ENCODE measurements at places on chromosomes 5 and 9.

DNA sequence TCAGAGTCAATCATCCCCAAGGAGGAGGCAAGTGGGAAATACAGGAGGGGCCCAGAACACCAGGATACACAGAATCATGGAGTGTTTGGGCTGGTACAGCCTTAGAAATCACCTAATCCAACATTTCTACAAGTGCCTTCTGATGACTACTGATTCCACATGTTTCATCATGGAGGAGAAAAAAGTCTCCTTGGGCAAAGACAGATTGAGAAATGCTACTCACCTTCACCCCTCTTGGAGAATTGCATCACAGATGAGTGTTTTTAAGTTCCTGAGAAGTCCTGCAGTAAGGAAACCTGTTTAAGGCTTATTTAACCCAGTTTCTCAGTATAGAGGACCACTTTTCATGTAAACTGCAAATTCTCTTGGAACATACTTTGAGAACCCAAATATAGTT, 2.2 kb upstream of the SLIT3 start:
- DNase-seq: no peak

GRCh38 chr9:100167915-100168654, 69.0 kb downstream of the INVS start:
- no peak for DNase-seq

- DNase-seq: no peak
Observed at GRCh38 chr5:139708877-139709581, 60.9 kb downstream of the CXXC5 start.

GRCh38 chr9:78707481-78707991, 410.6 kb downstream of the PSAT1 start:
- DNase-seq: no peak

GRCh38 chr9:114288193-114289091, 34.5 kb upstream of the ORM1 start:
- no peak for DNase-seq

DNA sequence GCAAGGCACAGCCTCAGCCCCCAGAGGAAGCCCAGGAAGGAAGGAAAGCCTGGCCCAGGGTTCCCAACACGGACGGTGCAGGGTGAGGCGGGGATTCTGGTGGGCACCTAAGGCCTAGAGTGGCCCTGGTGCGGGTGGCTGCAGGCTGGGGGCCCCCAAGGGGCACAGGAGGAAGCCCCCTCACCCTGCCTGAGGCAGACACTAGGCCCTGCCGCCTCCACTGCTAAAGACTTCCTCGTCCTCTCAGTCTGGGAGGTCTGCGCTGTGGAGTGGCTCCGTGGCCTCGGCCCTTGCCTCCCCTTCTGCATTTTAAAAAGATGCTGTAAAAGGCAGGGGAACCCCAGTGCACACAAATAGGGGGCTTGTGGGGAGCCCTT, 3.4 kb downstream of the SLC9A3 start:
- no peak for DNase-seq

GRCh38 chr5:73592551-73592950, 27.0 kb downstream of the UTP15 start:
- DNase-seq: no peak

DNA sequence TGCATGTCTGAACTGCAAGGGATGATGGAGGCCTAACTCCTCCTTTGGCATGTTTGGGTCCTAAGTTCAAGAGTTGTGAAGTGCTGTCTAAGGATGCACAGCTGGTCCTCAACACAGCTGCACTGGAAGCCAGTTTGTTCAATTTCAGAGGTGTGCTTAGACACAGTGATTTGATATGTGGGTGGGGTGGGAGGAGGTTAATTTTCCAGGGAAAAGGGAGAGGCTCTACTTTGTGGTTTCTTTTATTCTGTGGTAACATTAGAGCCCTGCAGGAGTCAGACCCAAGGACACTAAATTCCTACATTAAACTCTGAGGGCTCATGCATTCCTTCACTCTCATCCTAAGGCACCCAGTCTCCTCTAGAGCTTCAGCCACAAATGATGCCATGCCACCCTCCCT, 188.4 kb upstream of the MAST4 start:
- no peak for DNase-seq

GRCh38 chr5:5209089-5209488, 69.0 kb downstream of the ADAMTS16 start:
- DNase-seq: no peak

DNA sequence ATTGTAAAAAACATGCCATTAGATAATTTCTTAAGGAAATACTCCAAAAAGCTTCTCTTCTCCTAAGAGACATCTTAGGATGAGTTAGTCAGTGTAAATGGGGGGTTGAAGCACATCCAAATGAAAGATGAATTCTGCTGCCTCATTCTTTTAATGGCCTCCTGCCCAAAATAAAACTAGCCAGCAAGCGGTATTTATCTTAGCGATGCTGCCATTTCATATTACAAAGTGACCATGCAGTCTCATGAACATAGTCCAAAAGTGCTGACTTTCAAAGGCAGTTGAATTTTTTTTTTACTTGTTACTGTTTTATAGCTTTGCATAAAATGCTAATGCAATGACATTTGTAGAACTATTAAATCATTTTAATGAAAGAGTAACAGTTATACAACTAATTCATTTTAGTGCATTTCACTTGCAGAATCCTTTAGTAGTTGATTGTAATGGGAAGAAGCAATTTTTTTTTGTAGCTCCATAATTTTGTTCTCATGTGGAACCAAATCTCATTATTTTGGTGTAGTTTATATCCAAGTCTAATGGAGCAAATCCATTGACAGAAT, 151.5 kb downstream of the CAVIN4 start:
- DNase-seq: no peak

DNA sequence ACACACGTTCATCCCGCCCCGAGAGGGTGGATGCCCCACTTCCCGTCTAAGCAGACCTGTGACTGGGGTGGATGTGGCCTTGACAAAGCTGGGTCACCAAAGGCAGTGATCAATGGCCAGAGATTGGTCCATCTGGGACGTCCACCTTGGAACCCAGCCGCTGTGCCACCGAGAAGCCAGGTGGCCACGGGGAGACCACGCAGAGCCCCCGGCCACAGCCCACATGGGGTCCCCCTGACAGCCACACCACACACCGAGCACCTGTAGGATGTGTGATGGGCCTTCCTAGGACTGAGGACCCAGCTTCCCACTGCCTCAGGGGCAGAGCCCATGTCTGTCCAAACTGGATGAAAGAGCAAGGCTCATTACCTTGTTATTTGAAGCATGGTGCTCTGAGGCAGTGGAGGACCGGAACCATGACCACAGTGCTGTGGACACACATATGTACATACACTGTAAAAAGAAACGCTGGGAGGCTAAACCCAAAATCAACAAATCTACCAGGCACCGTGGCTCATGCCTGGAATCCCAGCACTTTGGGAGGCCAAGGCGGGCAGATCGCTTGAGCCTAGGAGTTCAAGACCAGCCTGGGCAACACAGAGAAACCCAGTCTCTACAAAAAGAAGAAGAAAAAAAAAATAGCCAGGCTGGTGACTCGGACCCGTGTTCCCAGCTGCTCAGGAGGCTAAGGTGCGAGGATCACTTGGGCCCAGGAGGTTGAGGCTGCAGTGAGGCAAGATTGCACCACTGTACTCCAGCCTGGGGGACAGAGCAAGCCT, 50.1 kb downstream of the MRPL36 start:
- no peak for DNase-seq

- no peak for DNase-seq
Observed at GRCh38 chr5:143352691-143353090, 50.8 kb downstream of the NR3C1 start.

DNA sequence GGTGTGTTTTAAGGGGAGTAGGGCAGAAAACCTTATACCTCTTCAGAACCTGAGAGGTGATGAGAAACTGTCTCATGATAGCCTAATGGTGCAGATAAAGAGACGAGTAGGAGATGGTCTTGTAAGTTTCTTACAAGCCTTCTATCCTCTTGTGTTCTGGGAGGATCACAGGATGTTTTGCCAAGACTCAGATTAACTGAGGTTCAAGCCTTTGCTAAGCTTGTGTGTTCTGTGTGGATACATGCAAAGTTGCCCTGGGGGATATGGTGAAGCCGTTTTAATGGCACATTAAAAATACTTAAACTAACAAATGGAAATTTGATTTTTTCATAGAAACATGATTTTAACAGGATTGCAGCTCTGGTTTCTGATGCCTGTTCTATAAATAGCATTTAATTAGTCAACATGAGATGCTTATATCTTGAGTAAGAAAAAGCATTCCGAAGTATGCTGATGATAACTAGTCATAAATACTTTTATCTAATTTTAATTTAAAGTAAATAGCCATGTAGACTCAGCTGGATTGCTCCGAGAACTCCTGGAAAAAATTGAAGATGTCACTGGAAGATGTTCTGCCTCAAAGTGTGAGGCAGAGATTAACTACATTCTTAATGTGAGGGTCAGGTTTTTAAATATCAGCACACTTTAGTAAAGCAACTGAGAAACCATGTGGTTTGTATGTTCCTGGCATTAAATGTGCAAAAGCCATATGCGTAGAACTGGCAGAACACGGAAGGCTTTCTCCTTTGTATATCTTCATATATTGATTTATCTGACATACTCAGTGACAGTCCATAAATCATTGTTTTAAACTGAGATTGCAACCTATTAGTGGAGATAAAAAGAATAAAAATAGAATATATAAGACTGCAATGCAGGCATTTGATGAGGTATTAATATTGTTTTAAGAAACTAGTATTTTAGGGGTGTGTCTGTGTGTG, 53.7 kb downstream of the IPO11 start:
- DNase-seq: no peak

- DNase-seq: no peak
Observed at GRCh38 chr5:149438711-149439132, 59.6 kb upstream of the IL17B start.

GRCh38 chr5:163645421-163646416, 140.3 kb downstream of the MAT2B start:
- DNase-seq: no peak

- DNase-seq: no peak
Observed at GRCh38 chr5:146607659-146608332, 91.8 kb upstream of the GPR151 start.

DNA sequence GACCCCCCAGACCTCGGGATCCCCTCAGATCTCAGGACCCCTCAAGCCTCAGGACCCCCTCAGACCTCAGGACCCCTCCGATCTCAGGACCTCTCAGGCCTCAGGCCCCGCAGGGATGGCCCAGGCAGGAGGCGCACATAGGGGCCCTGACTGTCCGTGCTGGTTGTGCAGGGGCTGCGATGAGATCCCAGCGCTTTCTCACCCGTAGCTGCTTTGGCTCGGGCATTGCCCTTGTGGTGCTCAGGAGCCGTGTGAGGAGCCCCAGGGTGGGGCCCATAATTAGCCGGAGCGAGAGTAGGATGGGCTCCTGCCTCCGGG, 680 bp upstream of the LPCAT1 start:
- DNase-seq: no peak

DNA sequence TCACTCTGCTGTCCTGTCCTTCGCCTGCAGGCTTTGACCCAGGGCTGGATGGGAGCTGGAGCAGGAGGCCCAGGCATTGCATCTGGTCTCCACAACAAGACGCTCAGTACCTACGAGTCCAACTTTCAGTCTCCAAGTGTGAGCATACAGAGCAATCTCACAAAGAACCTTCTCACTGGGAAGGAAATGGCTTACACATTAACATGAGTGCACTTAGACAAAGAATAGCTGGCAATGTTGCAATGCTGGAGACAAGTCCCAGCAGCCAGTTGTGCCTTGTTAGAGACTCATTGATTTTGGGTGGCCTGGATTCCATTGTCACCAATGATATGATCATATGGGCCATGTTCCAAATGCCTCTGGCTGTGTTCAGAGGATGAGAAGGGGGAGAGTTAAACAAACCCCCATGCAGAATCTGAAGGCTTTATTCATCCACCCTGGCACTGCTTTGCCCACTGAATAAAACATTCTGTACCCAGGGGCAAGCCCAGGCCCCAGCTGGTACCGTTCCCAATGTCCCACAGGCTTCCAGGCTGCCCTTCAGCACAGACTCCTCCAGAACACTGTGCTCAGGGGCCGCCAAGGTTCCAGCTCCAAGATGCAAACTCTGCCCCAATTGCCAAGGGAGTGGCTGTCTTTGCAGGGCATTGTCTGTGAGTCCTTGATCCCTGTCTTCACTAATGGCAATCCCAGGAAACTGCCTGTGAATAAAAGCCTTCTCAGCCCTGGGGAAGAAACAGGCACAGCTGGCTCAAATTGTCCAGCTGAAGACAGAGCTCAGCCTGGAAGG, 185.5 kb downstream of the HSD17B3 start:
- no peak for DNase-seq

GRCh38 chr5:19928562-19929421, 59.2 kb downstream of the CDH18 start:
- no peak for DNase-seq

GRCh38 chr5:1967736-1968135, 85.0 kb upstream of the IRX4 start:
- no peak for DNase-seq

- no peak for DNase-seq
Observed at GRCh38 chr5:148913985-148914431, 87.6 kb downstream of the ADRB2 start.

DNA sequence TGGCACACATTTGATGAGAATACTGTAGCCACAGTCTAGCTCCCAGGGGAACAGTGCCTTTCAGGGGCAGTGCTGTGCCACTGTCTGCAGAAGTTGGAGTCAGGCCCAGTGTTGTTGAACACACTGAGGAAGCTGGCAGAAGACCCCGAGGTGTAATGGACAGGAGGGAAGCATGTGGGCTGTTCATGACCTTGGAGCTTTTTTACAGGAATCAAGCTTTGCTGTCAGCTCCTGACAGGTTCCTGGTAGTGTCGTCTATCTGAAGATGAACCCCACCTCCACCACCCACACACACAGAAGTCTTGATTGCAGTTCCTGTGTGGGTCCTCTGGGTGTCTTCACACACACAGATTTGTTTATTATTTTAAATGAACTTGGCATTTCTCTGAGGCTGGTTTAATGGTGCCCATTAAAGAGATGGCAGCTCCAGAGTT, 40.3 kb upstream of the TNFAIP8 start:
- DNase-seq: peak; percentile 62

- DNase-seq: no peak
Observed at GRCh38 chr9:104772714-104773510, 9.0 kb downstream of the NIPSNAP3B start.

DNA sequence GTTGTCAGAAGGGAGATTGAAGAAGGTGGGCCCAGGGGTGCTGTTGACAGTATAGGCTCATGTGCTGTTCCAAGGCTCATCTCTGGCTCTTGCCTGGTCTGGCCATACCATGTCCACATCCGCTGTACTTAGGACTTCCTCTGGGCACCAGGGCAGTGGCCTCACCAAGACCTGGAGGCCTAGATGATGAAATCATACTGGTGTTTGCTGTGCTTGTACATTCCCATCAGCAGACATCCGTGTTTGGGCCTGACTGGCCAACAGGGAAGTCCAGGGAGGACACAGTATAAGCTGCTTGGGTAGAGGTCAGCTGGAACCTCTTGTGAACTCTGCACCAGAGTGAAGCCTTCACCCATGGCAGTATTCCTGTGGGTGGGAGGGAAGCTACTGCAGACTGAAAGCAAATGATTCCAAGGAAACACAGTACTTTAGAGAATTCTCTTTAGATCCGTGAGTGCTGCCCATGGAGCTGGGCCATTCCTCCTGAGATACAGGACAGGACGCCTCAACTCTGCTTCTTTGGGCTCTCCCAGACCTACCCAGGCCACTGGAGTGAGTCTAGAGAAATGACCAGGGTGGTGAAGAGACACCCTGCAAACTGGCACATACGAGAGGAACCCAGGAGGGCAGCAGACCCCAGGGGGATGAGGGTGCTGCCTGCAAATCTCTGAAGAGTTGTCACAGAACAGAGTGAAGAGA, 22.5 kb downstream of the POLR1E start:
- DNase-seq: no peak

- DNase-seq: no peak
Observed at GRCh38 chr9:131056781-131057506, 39.4 kb upstream of the AIF1L start.

GRCh38 chr5:2466966-2467365, 284.5 kb downstream of the IRX2 start:
- no peak for DNase-seq
